ENCODE measurements at places on chromosomes 1 and 21.

- no peak for DNase-seq
These were observed 1.9 kb upstream of the TFAP2E start for GRCh38 chr1:35571263-35571662.

DNA sequence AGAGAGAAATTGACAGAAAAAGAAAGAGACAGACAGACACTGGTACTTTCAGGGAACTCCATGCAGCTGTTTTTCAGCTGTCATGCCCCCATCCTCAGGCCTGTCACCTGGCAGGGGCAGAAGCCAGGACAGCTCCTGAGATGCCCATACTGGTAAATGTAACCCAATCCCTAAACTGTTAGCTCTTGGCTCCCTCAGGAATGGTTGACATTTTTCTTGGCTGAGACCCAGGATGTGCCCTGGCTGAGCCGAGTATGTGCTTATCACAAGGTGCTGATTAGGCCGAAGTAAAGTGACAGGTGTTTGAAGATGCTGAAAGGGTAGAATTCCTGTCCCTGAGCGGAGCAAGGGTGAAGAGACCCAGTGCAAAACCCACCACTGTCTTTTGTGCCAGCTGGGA, 50.7 kb downstream of the PGM1 start:
- no peak for DNase-seq

DNA sequence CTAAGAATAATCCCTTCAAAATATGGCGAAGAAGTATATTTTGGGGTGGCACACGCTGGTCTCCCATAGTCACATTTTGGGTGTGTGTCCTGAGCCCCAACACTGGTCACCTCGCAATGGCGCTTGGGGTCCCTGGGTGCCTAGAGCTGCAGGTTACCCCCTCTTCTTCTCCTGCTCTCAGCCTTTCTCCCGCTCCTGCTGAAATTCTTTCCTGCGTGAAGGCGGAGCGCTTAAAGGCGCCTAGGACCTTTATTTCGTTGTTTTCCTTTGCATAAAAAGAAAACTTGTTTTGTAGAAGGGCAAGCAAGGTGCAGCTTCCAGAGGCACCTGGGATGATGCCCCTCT, 339 bp upstream of the PIK3CD start:
- no peak for DNase-seq

- DNase-seq = no peak
These were observed 18.1 kb downstream of the RSBN1 start for GRCh38 chr1:113793878-113794834.

DNA sequence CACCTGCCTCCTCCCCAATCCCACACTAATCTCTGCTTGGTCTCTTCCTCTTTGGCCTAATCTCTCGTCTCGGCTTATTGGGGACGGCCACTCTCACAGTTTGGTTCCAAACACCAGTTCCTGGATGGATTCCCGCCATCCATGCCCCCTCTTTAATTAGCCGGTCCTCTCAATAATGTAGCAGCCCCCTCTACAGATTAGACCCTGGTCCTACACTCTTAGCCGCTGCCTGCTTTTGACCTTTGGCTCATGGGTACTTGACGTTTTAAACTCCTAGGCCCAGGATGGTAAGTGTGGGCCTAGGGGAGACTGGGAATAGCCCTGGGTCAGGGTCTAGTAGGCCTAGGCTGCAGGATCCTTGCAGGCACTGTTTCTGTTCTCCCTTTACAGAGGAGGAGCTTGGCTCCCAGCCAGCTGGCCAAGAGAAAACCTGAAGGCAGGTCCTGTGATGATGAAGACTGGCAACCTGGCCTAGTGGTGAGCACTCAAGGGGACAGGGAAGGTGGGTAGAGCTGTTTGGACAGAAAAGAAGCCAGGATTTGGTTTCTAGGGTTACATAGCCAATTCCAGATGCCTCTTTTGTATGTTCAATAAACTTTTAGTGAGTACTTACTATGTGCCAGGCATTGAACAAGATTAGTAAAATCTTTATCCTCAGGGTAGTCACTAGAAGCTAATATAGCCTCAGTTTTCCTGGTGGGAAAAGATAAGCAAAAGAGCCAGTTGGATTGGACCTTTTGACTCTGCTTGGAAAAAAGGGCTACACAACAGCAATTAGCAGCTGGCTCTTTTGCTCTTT, 758 bp downstream of the RAD54L start:
- DNase-seq = peak; percentile 23

DNA sequence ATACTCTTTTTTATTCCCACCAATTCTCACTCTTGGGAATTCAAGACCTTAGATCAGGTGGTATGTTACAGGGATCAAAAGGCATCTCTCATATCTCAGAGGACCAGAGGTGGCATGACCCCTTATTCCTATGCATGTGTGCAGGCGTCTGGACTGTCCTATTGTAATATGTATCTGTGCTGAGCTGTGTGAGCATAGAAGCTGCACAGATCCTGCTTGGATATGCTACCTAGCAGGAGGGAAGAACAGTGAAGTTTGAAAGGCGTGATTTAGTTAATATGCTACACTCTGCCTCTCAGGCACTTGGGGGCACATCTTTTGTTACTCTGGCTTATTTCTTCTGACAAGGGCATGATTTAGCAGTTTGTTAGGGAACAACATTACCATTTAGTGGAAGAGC, 86.7 kb upstream of the ZRANB2 start:
- no peak for DNase-seq

GRCh38 chr1:37176269-37176668, 142.0 kb upstream of the GRIK3 start:
- DNase-seq = no peak

- DNase-seq = no peak
These were observed 35.1 kb downstream of the ZNF281 start for GRCh38 chr1:200374569-200375295.

- no peak for DNase-seq
These were observed 24.2 kb upstream of the SLFNL1 start for GRCh38 chr1:41045740-41046139.

GRCh38 chr1:1665815-1666251, 7.0 kb upstream of the CDK11B start:
- DNase-seq = no peak

- DNase-seq = no peak
These were observed 3.1 kb downstream of the BTG2 start for GRCh38 chr1:203308328-203308922.

- no peak for DNase-seq
These were observed 50.4 kb upstream of the F3 start for GRCh38 chr1:94591823-94592570.

DNA sequence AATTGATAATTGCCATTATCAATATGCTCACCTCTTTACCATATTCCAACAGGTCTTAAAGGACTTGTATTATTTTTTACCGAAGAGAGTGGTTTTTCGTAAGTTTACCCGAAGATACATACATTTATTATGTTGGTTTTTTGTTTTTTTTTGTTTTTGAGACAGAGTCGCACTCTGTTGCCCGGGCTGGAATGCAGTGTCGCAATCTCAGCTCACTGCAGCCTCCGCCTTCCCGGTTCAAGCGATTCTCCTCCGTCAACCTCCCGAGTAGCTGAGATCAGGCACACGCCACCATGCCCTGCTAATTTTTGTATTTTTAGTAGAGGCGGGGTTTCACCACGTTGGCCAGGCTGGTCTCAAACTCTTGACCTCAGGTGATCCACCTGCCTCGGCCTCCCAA, 30.8 kb downstream of the NR5A2 start:
- DNase-seq = no peak

DNA sequence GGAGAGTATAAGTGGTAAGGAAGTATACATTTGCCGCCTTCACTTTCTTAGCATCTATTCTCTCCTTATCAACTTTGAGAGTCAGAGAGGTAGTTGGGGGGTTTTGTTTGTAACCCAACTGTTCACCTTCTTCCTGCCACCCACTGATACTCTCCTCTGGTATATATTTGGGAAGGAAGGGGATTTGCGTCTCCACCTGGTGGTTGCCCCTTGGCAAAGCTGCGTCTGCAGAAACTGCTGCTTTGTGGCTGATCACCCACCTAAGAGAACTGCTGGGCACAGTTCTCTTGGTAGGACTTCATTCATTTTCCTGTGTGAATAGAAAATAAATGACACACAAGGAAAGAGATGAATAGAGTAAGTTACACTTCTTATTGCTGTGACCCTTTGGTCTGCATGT, 87.0 kb downstream of the SYT14 start:
- DNase-seq = no peak

- no peak for DNase-seq
These were observed 10.3 kb upstream of the LEFTY1 start for GRCh38 chr1:225899044-225899925.

DNA sequence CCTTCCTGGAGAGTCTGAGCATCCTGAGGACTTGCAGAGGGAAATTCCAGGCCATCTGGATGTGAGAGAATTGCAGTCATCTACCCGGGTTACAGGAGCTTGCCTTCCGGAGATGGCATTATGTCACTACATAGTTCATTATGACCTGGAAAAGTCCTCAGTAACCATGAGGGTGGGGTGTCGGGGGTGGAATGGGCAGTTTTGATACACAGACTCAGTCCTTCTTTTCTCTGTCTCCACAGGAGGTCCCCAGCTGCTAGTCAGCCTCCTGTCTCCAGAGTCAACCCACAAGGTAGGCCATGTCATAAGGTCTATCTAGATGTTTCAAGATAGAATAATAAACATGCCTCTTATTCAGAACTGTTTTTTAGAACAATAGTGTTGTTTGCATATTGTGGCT, 268.2 kb upstream of the SGIP1 start:
- DNase-seq = no peak

- DNase-seq = no peak
These were observed 40.2 kb downstream of the SMG7 start for GRCh38 chr1:183512450-183512849.

DNA sequence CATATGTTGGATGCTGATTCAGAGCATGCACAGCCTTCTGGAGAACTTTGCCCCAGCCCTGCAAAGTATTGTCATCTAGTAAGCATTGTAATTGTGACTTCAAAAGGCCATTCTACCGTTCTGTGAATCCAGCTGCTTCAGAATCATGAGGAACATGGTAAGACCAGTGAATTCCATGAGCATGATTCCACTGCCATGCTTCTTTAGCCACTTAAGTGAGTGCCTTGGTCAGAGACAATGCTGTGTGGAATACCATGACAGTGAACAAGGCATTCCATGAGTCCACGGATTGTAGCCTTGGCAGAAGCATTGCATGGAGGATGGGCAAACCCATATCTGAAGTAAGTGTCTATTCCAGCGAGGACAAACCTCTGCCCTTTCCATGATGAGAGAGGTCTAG, 123.7 kb downstream of the S1PR1 start:
- DNase-seq = no peak

DNA sequence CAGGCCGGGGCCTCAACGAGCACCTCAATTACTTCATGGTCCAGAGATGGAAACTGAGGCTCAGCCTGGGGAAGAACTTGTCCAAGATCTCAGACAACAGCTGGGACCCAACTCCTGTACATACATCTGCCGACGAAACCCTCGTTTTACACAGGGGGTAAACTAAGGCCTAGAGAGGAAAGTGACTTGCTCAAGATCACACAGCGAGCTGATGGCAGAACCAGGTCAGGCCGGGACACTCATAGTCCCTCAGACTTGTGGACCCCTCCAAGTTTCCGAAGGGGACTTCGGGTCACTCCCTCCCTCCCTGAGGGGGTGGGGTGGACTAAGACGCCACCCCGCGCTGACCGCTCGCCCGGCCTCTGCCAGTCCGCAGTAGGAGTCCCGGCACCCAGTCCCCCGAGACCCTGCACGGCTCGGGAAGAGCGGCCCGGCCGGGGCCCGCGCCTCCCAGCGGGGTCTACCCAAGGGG, 430 bp downstream of the WASF2 start:
- peak; percentile 58 for DNase-seq

DNA sequence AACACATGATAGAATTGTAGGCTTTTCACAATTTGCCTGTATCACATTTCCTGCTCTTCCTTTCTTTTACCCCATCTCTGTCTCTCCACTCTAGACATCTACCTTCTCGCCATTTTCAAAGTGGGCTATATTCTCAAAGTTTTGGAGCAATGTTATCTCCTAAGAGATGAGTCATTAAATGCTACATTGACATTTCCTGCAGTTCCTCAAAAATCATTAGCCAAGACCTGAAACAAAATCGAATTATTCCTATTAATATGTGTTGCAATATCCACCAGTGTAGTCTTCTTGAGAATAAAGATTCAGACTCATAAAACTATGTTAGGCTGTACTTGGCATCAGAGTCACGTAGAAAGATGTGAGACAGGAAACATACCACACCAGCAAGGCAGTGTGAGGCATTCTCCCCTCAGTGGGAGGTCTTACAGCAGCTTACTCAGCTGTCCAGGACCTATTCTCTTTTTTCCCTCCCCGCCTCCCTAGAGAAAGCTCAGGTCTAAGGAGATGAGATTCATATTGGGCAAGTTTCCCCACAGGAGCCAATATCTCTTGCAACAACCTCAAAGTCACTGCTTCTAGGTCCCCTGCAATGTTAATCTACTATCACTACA, 38.8 kb downstream of the FRRS1 start:
- peak; percentile 8 for DNase-seq

- DNase-seq = no peak
These were observed 233.5 kb downstream of the PLPP3 start for GRCh38 chr1:56345831-56346230.

DNA sequence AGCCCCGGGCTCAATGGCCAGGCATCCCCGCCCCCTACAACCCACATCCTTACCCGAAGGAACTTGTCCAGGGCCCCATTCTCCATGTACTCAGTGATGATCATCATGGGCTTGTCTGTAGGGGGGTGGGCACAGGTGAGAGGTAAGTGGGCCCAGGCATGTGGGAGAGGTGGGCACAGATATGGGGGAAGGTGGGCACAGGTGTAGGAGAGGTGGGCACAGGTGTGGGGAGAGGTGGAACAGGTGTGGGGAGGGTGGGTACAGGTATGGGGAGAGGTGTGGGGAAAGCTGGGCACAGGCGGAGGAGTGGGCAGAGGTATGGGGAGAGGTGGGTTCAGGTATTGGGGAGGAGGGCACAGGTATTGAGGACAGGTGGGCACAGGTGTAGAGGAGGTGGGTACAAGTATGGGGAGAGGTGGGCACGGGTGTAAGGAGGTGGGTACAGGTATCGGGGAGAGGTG, 23.5 kb downstream of the EPHA2 start:
- DNase-seq = no peak

All from common myeloid progenitor, CD34-positive (primary cell).